ENCODE measurements at places on chromosomes 5 and 9. TPM values are rescaled to one million over a fixed set of nuclear protein-coding genes. Genes with fewer than 3 reads are reported as not detected.

DNA sequence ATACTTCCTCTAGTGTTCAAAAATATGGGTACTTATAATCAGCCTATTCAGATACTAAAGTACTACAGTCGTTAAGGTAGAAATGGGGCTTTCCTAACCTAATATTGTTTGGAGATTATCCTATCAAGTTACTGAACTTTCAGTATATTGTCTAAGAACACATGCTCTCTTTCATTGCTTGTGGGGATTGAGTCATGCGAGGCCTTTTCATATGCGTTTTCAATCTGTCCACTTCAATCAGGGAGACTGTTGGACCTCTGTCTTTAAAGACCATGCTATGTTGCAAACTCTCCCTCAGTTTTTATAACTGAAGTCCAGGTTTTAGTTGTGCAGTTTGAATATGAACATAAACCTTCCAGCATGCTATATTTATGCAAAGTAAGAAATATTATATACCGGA, 15.0 kb downstream of the PRR16 start:
- H3K4me1 ChIP-seq, result no peaks in the 10 kb centered on the region
- H3K27ac ChIP-seq, result no peak overlapping the region
- no peaks in the 10 kb centered on the region for H3K36me3 ChIP-seq
- H3K4me3 ChIP-seq, result no peak overlapping the region

DNA sequence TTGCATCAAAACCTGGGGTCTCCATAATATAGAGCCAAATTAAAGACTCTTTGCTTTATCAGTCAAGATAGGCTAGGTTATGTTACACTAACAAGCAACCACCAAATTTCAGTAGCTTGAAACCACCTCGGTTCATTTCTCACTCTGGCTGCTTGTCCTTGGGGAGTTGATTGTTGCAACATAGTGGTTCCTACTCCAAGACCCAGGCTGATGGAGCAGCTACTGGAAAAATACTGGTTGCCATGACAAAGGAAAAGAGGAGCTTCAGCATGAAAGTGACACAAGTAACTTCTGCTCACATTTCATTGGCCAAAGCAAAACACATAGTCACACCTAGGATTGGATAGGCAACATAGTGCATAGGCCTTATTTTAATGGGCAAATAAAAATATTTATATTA, 18.5 kb upstream of the RCL1 start:
- DNase-seq, result no peak
- H3K4me3 ChIP-seq, result no peak overlapping the region
- no peaks in the 10 kb centered on the region for H3K27me3 ChIP-seq

GRCh38 chr5:157347301-157348048, 81.6 kb downstream of the CYFIP2 start:
- no peaks in the 10 kb centered on the region for H3K36me3 ChIP-seq
- H3K27ac ChIP-seq, result no peak overlapping the region
- H3K4me3 ChIP-seq, result no peak overlapping the region
- H3K27me3 ChIP-seq, result no peaks in the 10 kb centered on the region
- DNase-seq, result peak; percentile 39

- DNase-seq, result no peak
- H3K36me3 ChIP-seq, result no peaks in the 10 kb centered on the region
- no peaks in the 10 kb centered on the region for H3K4me1 ChIP-seq
These were observed 151.2 kb upstream of the WWC1 start for GRCh38 chr5:168140241-168140640.

GRCh38 chr9:131525643-131526565, 5.2 kb downstream of the UCK1 start:
- H3K36me3 ChIP-seq, result peaks cover 25% of the 10 kb centered on the region
- no peak overlapping the region for H3K27ac ChIP-seq
- no peak for DNase-seq

GRCh38 chr9:81669866-81670265, 19.5 kb downstream of the TLE1 start:
- no peaks in the 10 kb centered on the region for H3K36me3 ChIP-seq
- no peaks in the 10 kb centered on the region for H3K27me3 ChIP-seq
- no peak overlapping the region for H3K27ac ChIP-seq
- H3K4me1 ChIP-seq, result peaks cover 17% of the 10 kb centered on the region
- no peak overlapping the region for H3K4me3 ChIP-seq

DNA sequence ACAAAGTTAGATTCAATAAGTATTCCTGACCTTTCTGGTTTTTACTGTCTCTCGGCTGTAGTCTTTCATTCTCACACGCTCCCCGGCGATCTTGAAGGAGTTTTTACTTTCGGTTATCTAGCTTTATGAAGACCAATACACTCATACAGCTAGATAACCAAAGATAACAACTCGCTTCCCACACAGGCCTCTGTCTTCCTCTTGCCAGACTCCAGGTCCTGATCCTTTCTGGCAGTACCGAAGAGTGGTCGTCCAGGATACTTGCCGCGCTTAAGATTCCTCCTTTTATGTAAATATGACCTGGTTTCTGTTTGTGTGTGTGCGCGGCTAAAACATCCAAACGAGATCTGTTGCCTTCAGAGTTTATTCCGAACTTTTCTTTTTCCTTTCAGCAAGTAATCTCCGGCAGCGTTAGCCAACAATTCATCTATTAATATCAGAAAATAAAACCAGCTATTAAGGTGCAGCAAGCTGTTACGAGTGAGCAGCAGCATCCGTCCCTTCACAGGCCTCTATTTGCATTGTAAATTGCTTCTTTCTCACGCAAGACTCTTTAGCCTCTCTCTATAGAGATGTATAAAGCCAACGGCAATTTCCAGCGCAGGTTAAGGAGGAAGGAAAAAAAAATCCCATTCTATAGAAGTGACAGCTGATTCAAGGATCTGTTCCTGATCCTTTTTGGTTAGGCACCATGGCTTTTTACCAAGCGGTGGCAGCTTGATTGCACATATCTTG, 216.1 kb downstream of the MEF2C start:
- peak overlapping the region; percentile 49 for H3K4me3 ChIP-seq
- H3K27me3 ChIP-seq, result peaks cover 75% of the 10 kb centered on the region
- no peak overlapping the region for H3K27ac ChIP-seq
- H3K36me3 ChIP-seq, result no peaks in the 10 kb centered on the region
- H3K4me1 ChIP-seq, result peaks cover 14% of the 10 kb centered on the region

DNA sequence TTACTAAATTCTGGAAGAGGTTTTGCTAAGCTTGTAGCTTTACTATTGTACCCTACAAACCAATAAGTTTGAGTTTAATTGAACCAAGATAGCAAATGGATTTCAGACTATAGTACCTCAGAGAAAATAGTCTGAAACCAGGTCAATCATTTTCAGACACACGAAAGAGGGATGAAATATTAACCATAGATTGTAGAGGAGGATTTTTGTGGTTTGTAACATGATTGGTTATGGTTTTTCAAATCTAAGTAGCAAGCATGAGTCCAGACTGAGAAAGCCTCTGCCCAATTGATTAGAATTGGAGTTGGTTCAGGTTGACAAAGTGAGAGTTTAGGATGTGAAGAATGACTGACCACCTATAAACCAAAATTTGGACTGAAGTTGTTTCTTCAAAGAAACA, 562.7 kb upstream of the DMAC1 start:
- H3K27me3 ChIP-seq, result no peaks in the 10 kb centered on the region
- no peak overlapping the region for H3K4me3 ChIP-seq
- H3K27ac ChIP-seq, result no peak overlapping the region
- no peaks in the 10 kb centered on the region for H3K4me1 ChIP-seq
- no peak for DNase-seq

DNA sequence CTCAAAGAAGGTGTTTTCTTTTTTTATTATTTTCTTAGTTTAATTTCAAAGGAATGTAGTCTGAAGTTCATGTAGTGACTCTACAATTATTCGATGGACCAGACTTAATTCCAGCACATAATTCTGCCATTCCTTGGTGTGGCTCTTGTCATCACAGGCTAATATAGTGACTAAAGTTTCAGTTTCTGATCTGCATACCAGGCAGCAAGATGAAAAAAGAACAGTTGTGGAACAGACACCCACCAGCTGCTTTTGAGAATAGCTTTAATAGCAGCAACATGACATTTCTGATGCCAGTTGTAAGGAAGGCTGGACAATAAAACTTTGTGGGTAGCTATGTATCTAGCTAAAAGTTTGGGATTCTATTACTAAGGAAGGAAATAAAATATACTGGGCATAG, 676.3 kb upstream of the GRAMD2B start:
- no peaks in the 10 kb centered on the region for H3K27me3 ChIP-seq
- H3K4me3 ChIP-seq, result no peak overlapping the region
- no peaks in the 10 kb centered on the region for H3K36me3 ChIP-seq
- no peak overlapping the region for H3K27ac ChIP-seq

DNA sequence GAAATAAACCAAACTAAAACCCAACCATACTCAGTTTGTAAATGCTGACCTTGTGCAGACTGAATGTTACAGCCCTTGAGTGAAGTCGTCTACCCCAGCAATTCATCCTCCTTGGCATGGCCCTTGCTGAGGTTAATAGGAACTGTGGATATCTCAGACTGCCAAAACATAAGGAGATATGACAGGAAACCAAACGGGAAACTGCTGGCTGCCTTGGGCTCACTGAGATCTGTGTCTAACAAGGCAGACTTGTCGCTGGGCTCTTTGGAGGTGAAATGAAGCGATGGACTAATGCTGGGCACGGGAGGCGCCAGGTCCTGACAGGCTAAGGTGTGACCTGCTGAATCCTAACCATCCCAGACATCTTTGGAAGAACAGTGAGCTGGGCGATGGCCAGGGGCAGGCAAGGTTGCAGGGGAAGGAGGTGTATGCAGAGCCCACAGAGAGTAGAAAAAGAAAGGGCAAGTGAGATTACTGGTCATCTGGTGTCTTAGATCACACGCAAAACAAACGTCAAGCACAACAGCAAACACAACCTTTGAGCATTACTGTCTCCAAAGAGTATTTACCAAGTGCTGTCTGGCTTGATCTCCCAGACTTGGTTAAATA, 44.6 kb upstream of the ALDH1A1 start:
- DNase-seq, result peak; percentile 21
- H3K27ac ChIP-seq, result no peak overlapping the region
- H3K4me3 ChIP-seq, result no peak overlapping the region
- no peaks in the 10 kb centered on the region for H3K4me1 ChIP-seq

DNA sequence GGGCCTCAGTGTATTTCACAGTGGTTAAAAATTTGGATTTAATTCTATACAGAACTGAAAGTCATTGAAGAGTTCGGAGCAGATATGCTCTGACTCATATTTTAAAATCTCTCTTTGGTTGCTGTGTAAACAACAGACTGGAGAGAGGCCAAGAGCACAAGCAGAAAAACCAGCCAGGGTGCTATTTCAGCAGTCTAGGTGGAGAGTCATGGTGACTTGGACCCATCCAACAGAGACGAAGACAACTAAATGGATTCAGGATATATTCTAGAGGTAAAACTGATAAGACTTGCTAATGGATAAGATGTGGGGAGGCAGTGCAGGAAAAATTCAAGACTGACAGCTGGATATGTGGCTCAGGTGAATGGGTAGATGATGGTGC, 168.9 kb downstream of the MAPKAP1 start:
- peaks cover 3% of the 10 kb centered on the region for H3K36me3 ChIP-seq
- H3K27ac ChIP-seq, result no peak overlapping the region
- peak; percentile 39 for DNase-seq
- no peaks in the 10 kb centered on the region for H3K27me3 ChIP-seq
- peaks cover 14% of the 10 kb centered on the region for H3K4me1 ChIP-seq

DNA sequence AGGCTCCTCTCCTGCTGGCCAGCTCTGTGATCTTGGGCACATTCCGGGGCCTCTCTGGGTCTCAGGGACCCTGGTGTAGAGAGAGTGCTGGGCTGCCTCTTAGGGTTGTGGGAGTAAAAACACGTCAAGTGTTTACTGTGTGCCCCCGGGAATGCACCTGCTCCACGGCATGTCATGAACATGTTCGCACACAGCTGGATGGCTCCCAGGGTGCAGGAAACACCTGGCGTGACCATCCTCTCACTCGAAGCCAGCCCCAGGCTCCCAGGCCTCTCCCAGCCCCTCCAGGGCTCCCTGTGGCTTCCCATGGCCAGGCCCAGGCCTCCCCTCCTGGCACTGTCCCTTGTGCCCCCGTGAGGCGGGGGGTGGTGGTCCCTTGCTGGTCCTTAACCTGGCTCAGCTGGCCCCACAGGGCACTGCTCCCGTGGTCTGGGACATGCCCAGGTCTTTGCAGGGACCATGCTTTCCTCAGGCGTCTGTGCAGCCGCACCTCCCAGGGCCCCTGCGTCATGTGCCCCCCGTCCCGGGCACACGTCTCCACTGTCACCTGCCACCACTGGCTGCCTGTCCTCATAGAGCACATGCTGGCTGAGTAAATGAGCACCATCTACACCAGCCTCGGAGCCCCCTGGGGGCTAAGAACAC, 44.9 kb downstream of the SLC6A3 start:
- no peaks in the 10 kb centered on the region for H3K36me3 ChIP-seq
- H3K27me3 ChIP-seq, result no peaks in the 10 kb centered on the region
- no peak overlapping the region for H3K27ac ChIP-seq
- no peak overlapping the region for H3K4me3 ChIP-seq

GRCh38 chr5:154899151-154899816, 38.7 kb downstream of the GEMIN5 start:
- H3K36me3 ChIP-seq, result peaks cover 33% of the 10 kb centered on the region
- H3K4me1 ChIP-seq, result peaks cover 12% of the 10 kb centered on the region
- H3K4me3 ChIP-seq, result no peak overlapping the region
- H3K27ac ChIP-seq, result peak overlapping the region; percentile 87
- H3K27me3 ChIP-seq, result no peaks in the 10 kb centered on the region

DNA sequence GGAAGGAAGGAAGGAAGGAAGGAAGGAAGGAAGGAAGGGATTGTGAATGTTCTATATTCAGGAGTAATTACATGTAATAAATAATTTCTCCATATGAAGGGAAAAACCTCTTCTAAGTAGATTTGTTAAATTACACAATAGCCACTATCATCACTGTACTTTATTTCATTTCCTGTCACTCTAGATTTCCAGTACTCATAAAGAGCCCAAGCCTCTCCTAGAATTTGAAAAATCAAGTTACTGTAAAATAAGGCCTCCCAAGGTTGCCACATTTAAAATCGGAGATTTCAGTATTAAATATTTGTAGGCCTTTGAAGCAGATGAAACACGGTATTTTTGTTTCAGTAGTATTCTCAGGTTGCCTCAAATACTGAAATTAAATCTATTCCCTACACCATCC, 499.0 kb downstream of the CDH10 start:
- no peaks in the 10 kb centered on the region for H3K36me3 ChIP-seq
- H3K4me1 ChIP-seq, result no peaks in the 10 kb centered on the region
- no peak for DNase-seq
- H3K27me3 ChIP-seq, result no peaks in the 10 kb centered on the region
- H3K27ac ChIP-seq, result no peak overlapping the region

GRCh38 chr9:14344941-14345353, 31.0 kb upstream of the NFIB start:
- peaks cover 29% of the 10 kb centered on the region for H3K4me1 ChIP-seq
- H3K27me3 ChIP-seq, result peaks cover 22% of the 10 kb centered on the region
- H3K36me3 ChIP-seq, result no peaks in the 10 kb centered on the region
- H3K27ac ChIP-seq, result peak overlapping the region; percentile 84

DNA sequence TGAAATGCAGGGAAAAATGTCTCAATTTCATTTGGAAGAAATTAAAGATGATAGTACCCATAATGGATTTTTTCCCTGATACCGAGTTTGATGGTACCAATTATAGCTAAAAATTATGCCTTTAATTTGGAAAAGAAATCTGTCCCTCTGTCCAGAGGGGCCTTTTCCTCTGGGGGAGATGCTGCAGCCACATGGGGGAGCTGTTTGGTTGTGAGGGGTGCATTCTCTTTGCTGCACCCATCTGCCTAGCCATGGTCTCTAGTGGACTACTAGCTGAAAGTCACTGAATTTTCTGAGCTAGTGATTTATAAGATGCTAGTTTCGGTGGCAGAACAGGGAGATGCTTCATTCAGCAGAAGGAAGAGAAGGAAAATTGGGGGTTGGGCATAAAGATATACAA, 9.6 kb downstream of the SEC61B start:
- DNase-seq, result no peak
- no peaks in the 10 kb centered on the region for H3K4me1 ChIP-seq
- H3K4me3 ChIP-seq, result no peak overlapping the region
- no peak overlapping the region for H3K27ac ChIP-seq
- no peaks in the 10 kb centered on the region for H3K27me3 ChIP-seq

Gene SPATA31E1
- not detected for total RNA-seq

Gene CFAP90
- 8.4 TPM for total RNA-seq

Gene C9orf153
- total RNA-seq, result 0.30 TPM

Gene PKD2L2
- not detected for total RNA-seq

Gene COL15A1
- 2.9 TPM for total RNA-seq

Gene ELOVL7
- 7.1 TPM for total RNA-seq

Gene FCHSD1
- 106 TPM for total RNA-seq

Gene GDA
- total RNA-seq, result 3.6 TPM

Data from upper lobe of left lung (tissue), 6 donors.